Fibroblast of gingiva (primary cell): ENCODE measurements at places on chromosomes 13 and 19.

- no peak for DNase-seq
Observed at GRCh38 chr13:78976696-78977095, 317.7 kb upstream of the OBI1 start.

DNA sequence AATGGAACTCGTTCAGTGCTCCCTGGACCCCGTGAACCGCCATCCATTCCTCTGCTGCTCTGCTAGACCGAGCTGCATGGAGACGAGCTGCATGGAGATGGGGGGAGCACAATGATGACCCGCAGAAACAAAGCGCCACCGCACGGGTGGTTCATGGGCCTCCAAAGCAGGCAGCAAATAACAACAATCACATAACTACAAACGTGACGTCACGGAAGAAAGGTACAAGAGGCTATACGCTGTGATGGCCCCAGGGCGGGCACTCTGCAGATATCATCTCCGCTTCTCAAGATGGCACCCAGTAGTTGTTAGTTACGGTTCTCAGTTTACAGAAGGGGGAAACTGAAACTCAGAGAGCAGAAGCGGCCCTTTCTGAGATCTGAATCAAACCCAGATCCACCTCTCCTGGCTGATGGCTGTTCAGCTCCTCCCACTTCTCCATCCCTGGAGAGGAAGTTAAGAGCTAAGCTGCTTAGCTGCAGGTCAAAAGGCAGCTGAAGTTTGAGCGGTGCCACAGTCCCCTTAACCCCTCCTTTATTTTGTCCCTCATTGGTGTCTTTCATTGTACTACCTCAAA is 1.7 kb downstream of the ATP13A1 start:
- DNase-seq = no peak

- DNase-seq = peak; percentile 17
Observed at GRCh38 chr13:48950501-48950875, 25.2 kb upstream of the FNDC3A start.

- DNase-seq = no peak
Observed at GRCh38 chr13:24668955-24669582, 11.1 kb upstream of the ATP12A start.

DNA sequence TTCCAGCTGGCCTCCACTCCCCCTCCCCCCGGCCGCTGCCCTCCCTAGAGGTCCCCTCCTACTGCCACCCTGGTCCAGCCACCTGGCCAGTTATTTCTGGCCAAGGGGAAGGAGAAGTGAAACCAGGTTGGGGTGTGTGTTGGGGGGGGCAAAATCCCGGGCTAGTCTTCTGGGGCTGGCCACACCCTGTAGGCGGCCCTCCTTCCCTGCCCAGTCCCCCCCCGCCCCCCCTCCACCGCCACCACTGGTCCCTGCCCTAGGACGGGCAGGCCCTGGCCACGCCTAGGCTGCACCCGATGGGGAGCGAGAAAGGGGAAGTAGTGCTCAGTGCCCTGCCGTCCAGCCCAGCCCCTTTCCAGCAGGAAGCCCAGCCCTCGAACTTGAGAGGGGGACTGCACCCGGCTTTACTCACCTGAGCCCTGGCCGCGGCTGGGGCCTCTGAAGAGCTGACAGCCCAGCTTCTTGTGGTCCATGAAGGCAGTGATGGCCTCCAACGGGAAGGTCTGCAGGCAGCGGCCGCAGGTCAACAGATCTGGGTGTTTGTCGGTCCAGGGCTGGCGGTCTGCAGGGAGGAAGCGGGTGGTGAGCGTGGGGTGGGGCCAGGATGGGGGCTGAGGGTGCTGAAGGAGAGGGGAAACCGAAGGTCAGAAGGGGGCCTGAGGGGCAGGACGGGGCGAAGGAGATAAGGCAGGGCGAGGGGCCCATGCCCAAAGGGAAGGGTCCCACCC is 813 bp downstream of the ZNF296 start:
- DNase-seq = peak; percentile 71

GRCh38 chr19:48737360-48737998 is 2.9 kb downstream of the RASIP1 start:
- no peak for DNase-seq

- no peak for DNase-seq
Observed at GRCh38 chr19:49017041-49017665, at the start of gene LHB. Gene LHB, minus strand, starts transcription at chr19:49017091. Its CDS starts 10 bp downstream, at chr19:49017081.

- no peak for DNase-seq
Observed at GRCh38 chr13:80957019-80957655, 616.2 kb upstream of the SPRY2 start.

DNA sequence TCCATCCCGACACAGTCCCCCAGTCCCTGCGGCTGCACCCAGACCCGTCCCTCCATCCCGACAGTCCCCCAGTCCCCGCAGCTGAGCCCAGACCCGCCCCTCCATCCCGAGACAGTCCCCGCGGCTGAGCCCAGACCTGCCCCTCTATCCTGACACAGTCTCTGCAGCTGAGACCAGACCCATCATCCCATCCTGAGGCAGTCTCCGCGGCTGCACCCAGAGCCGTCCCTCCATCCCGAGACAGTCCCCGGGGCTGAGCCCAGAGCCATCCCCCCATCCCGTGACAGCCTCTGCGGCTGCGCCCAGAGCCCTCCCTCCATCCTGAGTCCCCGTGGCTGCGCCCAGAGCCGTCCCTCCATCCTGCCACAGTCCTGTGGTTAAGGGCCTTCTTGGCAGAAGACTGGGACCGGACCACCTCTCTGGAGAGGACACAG is 28.8 kb upstream of the TMEM255B start:
- no peak for DNase-seq

GRCh38 chr13:32063619-32064233 is 32.2 kb downstream of the FRY start:
- DNase-seq = no peak

DNA sequence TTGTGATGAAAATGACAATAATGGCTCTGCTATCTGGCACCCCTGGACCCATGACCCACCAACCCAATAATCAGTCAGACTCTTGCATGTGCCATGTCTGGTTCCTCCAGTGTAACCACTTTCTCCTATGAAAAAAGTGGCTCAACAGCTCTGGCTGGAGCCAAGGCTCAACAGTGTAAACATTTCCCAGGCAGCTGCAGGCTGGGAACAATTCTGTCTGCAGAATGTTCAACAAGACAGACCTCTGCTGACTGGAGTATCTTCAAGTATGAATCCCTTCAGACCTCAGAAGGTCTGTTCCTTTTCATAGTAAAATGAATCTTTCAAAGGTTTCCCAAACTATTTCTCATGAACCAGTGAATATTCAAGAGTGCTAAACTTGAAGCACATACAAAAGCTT is 410.1 kb upstream of the HTR2A start:
- no peak for DNase-seq

GRCh38 chr19:49437231-49437630 is 4.1 kb downstream of the SLC17A7 start:
- DNase-seq = no peak

- no peak for DNase-seq
Observed at GRCh38 chr13:90773681-90774080, 573.8 kb upstream of the MIR17HG start.

- DNase-seq = no peak
Observed at GRCh38 chr19:52592301-52592700, 22.2 kb downstream of the ZNF701 start.

DNA sequence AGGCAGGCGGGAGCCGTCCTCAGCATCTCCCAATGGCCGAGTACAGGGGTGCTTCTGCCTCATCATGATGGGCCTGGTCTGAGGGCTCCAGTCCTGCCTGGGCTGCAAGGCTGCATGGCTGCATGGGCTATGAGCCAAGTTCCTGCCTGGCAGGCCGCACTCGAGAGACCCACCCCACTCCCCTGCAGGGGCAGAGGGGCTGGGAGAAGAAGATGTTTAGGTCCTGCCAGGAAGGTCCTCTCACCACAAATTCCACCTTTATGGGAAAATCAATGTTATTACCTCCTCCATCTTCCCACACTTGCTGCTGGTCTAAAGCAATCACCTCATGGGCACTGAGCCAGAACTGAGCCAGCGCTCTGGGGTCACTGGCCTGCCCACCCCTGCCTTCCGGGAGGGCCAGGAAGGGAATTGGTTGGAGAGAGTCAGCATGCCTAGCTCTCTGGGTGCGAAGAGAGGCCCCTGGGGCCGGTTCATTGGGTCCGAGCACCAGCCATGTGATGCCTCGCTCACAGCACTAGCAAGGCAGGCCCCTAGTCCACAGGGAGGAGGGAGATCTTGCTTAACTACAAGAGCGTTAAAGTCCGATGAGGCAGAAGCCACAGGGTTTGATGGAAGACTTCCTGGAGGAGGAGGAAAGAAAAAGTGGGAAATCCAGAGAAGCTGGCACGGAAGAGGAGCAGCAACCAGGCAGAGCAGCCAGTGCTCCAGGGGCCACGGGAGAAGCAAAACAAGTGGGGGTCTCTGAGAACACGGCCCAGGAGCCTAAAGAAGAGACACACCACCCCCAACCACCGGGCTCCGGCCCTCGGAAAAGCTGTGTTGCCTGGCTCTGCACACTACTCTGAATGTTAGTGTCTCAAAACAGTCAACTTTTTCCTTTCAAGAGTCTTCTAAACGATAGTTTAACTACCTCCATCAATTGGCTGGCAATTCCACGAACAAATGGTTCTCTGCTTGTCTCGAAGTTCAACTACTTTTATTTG is 63.1 kb downstream of the CEBPG start:
- no peak for DNase-seq

GRCh38 chr19:28210886-28211285 is 1002.1 kb downstream of the UQCRFS1 start:
- no peak for DNase-seq

DNA sequence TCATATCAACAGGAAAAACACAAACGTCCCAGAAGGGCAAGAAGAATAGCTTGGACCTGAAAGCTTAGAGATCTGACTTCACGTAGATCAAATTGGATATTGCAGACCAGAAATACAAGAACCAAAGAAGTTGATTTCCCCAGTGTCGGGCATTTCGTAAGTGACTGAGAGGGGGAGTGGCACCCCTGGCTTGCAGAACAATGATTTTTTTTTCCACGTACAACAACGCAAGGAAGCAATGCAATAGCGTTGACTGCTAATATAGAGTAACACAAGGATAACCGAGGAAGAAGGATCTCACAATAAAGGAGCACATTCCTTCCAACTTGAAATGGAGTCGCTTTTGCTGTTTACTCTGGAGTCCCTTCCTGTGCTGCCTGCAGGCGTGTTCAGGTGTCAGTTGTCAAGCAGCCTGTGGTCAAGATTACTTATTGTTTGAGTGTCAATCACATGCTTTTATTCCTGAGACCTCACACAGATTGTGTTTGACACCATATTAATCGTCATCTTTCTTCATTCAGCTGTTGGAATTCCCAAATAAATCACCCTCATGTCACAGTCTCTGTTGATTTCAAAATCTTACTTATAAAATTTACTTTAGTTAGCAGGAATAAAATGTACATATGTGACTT is 139.4 kb downstream of the FREM2 start:
- no peak for DNase-seq

- no peak for DNase-seq
Observed at GRCh38 chr13:46035066-46035465, 17.5 kb downstream of the ZC3H13 start.

GRCh38 chr13:28429685-28430290 is 65.1 kb downstream of the FLT1 start:
- DNase-seq = peak; percentile 16

DNA sequence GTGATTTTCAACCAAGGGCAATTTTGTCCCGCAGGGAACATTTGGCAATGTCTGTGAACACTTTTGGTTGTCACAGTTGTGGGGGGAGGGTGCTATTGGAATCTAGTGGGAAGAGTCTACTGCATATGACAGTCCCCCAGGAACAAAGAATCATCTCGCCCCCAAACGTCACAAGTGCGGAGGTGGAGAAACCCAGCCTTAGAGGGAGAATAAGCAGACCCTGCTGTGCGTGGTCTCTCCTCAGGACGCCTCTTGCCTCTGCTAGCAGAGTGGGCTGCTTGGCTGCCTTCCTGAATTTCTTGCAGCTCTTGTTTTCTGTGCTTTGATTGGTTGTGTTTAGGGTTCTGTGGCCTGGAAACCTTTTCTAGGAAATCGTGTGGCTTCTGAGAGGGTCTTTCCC is 42.5 kb downstream of the NFIX start:
- DNase-seq = no peak

DNA sequence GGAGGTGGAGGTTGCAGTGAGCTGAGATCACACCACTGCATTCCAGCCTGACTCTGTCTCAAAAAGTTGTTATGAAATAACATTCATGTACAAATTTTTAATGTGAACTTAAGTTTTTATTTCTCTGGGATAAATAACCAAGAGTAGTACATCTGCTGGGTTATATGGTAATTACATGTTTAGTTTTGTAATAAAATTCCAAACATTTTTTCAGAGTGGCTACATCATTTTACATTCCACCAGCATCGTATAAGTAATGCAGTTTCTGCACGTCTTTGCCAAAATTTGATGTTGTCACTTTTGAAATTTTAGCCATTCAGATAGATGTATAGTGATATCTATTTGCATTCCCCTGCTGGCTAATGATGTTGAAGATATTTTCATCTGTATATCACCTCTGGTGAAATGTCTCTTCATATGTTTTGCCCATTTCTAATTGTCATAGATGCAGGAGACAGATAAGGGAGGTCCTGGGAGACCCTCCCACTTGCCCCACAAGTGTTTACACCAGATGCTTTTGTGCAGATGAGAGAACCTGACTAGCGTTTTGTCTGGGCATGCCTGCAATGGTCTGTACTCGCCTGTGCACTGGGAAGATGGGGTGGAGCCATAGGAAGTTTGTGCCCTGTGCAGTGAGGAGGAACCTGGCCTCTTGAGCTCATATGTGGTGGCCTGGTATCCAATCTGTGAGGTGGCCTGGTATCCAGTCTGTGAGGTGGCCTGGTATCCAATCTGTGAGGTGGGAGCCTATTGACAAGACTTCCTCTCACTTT is 12.7 kb upstream of the KBTBD6 start:
- peak; percentile 60 for DNase-seq

GRCh38 chr13:102395174-102395573 is 6.7 kb downstream of the FGF14 start:
- no peak for DNase-seq

DNA sequence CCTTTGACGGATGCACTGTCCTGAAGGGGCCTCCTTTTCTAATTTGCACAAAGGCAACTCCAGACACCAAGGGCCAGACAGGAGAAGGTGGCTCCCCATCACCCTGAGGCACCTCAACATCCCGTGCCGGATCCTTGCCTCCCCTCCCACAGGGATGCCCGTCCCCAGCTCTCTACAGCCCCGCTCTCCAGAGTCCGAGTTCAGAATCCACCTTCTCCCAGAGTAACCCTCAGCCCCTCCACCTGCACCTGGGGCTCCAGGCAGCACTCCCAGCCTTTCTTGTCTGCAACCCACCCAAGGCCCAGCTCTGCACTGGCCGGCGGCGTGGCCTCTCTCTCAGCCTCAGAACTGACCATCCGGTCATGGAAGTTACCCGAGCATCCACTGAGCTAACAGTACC is 4.8 kb downstream of the NDUFB7 start:
- no peak for DNase-seq

DNA sequence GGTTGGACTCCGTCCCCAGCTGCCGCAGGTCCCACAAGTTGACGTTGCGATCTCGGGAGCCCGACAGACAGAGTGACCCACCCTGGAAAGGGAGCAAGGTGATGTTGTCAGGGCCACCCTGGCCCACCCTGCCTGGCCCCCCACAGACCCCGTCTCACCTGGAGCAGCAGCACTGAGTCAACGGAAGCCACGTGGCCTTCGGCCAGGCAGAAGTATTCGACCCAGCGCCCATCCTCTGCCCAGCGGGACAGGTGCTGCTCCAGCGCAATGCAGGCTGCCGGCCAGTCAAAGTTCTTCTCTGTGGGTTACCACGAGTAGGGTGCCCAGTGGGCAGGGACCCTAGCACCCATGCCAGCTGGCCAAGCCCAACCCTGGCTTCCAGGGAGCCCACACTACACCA is 1.8 kb downstream of the FBXW9 start:
- no peak for DNase-seq
